Activated CD4-positive, alpha-beta T cell treated with anti-CD3 and anti-CD28 coated beads, Interleukin-2, Interleukin-4, amounts not matched to agents 100 ng/mL and 50 ng/mL, durations not matched to agents 16 hours and 8 hours (primary cell): ENCODE measurements at places on chromosomes 2 and 18.
A peak's percentile ranks its signal among the peaks of the same experiment; 100 is the strongest.

DNA sequence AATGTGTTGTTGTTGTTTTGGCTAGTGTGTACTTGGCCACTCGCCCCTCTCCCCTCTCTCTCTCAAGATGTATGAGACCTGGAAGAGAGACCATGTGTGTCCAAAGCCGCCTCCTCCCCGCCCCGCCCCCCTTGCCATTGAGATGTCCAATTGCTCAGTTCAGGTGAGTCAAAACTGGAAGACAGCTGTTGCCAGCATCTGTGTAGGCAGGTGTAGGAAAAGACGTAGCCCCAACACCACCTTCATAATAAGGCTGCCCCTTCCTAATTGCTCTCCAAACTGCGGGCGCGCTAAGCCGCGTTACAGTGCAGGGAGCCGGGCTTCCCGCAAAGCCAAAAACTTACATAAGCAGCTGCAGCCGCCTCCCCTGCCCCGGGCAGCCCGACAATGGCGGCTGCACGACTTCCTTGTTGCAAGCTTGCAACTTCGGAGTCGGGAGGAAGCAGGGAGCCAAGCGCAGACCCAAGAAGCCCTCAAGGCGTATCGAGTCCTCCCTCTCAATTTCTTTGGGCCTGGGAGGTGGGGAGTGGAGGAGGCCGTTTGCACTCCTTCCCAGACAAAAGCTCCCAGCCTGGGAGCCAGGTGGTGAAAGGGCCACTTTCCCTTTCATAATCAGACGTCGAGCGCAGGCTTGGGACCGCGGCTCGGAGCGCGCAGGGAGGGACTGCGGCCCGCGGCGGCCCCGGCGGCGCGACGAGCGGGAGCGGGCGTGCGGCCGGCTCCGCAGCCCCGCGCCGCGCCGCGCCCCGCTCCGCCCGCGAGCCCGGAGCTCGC lies 882 bp downstream of the ZBTB14 start:
- DNase-seq: peak; percentile 64

- DNase-seq: no peak
Observed at GRCh38 chr2:67219651-67220050, 177.5 kb upstream of the ETAA1 start.

- DNase-seq: no peak
Observed at GRCh38 chr2:34851804-34852203, 1252.7 kb upstream of the FAM98A start.

GRCh38 chr2:89837962-89838625 lies 1146.6 kb downstream of the RPIA start:
- DNase-seq: no peak

DNA sequence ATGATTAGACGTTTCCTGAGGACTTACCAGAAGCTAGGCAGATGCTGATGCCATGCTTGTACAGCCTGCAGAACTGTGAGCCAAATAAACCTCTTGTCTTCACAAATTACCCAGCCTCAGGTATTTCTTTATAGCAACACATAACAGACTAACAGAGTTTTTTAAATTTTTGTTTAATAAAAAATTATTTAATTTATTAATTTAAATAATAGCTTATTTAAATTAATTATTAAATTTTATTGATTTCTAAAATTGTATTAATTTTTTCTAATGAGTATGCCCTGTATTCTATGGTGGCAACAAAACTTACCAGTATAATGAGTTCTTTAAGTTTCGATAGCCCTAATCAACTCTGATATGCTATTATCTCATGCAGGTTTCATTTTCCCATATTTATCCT lies 259.8 kb downstream of the IKZF2 start:
- DNase-seq: no peak

- DNase-seq: no peak
Observed at GRCh38 chr2:184370954-184371353, 227.4 kb upstream of the ZNF804A start.

- DNase-seq: no peak
Observed at GRCh38 chr2:30255466-30256408, 24.4 kb downstream of the LBH start.

DNA sequence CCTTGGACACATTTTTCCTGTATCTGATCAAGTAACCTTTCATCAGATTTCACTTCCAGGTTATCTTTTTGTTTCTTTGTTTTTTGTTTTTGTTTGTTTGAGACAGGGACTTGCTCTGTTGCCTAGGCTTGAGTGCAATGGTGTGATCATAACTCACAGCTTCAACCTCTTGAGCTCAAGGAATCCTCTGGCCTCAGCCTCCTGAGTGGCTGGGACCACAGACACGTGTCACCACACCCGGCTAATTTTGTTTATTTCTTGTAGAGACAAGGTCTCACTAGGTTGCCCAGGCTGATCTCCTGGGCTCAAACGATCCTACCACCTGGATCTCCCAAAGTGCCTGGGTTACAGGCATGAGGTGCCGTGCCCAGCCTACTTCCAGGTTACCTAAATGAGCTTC lies 124.9 kb downstream of the L3MBTL4 start:
- no peak for DNase-seq

- DNase-seq: no peak
Observed at GRCh38 chr2:241774419-241775222, 2.0 kb upstream of the GAL3ST2 start.

GRCh38 chr2:61557381-61557780 lies 19.2 kb upstream of the XPO1 start:
- no peak for DNase-seq

DNA sequence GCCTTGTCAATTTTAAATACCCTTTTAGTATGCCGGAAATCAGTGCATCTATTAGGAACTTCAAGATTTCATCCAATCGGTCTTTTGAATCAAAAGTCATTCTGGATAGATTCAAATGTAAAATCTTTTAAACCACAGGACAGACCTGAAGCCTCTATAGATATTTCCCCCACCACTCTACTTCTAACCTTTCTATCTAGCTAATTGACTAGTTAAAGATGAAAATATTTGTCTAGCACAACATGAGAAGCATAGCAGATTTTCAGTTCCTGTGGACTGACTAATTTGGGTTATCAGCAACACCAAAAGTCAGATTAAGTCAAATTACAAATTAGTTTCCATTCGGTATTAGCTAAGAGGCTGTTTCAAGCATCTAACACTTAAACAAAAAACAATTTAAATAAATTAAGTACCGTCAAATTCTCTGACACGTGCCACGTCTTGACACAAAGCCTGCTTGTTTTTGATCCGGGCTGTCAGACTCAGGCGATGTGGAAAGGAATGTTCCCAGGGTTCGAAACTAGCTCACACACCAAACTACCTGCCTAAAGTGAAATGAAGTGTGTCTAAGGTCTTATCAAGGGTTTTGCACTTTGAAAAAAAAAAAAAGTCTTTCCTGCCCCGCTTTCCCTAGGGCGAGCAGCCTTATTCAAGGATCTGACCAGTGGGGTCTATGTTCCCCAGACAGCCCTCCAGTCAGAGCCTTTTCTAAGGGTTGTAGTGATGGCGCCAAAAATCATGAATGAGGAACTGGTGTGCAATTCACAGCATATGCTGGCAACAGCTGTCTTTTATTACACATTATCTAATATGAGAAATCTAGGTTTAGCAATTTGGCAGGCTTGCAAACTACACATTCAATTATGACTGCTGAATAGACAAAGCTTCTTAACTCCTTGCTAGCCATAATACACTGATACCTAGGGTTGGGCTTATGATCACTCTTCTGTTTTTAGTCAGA lies 4.7 kb downstream of the CYTIP start:
- DNase-seq: no peak

GRCh38 chr18:37567061-37567993 lies 1.7 kb upstream of the CELF4 start:
- DNase-seq: no peak

DNA sequence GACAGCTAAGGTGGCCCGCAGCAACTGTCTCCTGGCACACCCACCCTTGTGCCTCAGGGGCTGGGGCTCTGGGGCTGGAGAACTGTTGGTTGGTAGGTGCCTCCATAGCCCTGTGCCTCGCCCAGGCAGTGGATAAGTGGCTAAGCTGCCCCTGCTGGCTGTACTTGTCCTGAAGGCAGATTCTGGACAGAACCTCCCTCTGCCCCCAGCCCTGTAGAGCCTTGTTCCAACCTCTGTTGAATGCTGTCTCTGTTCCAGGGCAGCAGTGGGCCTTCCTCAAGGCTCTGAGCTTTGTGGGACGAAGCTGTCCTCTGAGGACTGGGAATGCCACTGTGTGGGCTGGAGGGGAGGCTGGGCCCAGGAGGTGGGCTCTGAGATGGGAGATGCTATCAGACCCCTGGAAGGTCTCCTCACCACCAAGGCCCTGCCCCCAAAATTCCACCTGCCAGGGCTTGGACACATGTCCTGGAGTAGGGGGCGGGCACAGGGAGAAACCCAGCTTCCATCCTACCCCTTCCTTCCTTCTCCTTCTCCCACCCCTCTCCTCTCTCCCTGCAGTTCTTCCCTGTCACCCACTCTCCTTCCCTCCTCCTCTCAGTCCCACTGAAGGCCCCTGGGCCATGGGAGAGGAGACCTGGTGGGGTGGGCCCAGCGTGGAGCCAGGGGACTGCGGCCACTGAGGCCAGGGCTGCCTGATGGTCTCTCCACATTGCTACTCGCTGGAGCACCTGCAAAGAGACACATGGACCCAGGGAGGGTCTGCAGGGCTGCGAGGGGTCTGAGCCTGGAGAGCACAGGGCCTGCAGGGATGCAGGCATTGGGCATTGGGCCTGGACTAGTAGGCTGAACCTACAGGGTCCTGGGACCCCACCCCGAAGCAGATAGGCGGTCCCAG lies 1.7 kb upstream of the PDCD1 start:
- DNase-seq: no peak

DNA sequence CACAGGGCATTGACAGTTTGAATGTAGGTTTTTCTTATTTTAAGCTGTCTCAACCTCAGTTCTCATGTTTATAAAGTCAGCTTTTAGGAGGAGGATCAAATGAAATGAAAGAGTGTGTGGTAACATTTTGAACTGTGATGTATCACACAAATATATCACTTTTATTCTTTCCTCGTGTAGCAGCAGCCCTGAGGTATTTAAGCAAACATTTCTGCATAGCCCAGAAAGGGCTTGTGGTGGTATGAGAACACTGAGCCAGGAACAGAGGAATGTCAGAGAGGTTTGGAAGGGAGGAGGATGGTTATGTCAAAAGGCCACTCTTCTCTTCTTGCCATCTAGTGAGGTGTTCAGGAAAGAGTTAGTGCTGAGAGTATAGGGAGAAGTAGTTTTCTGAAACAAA lies 150.2 kb downstream of the PARD3B start:
- DNase-seq: no peak

GRCh38 chr2:230984393-230985220 lies 11.3 kb upstream of the SPATA3 start:
- peak; percentile 97 for DNase-seq

- DNase-seq: peak; percentile 84
Observed at GRCh38 chr2:23925702-23926289, 1.1 kb downstream of the ATAD2B start.

- DNase-seq: no peak
Observed at GRCh38 chr18:14975431-14975830, 227.5 kb downstream of the ANKRD30B start.

DNA sequence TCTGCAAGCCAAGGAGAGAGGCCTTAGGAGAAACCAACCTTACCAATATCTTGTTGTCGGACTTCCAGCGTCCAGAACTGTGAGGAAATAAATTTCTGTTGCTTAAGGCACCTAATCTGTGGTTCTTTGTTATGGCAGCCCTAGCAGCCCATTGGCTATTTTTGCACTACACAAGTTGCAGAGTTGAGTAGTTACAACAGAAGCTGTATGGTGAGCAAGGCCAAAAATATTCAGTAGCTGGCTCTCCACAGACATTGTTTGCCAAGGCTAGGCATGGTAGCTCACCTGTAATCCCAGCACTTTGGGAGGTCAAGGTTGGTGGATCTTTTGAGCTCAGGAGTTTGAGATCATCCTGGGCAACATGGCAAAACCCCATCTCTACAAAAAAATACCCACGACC lies 27.1 kb upstream of the SCYGR1 start:
- DNase-seq: no peak

DNA sequence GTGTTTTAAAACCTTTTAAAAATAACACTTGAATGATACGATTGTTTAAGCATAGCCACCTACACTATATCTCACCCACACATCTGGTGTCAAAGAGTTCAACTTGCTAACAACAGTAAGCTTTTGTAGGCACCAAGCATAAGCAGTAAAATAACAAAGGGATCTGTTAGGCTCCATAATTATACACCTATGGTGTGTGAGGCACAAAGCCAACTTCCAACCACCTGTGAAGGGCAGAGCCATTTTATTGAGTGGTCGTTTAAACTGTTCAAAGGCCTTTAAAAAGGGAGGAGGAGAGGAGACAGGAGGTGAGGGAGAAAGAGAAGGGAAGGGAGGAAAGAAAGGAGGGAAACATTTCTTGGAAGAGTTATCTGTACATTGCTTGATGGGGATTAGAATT lies 27.9 kb downstream of the NEMP2 start:
- no peak for DNase-seq

DNA sequence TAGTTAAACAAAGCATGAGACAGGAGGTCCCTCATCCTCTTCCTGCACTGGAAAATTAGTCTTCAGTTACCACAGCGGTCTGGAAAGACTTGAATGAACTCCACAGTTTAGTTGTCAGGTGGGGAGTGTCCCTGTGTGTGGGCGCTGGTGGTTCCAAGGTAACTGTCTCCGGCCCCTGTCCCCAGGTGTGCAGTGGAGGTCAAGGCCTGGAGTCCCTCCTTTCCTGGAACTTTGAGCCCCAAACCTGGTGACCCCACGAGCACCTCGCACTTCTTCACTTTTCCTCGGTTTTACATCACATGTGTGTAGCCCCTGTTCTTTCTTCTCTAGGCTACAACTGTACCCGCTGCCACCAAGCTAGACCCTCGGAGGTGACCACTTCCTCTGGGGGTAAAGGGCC lies 28.0 kb upstream of the INHBB start:
- DNase-seq: no peak

GRCh38 chr2:172582656-172583055 lies 26.8 kb downstream of the PDK1 start:
- no peak for DNase-seq
